Stimulated activated CD4-positive, alpha-beta T cell treated with anti-CD3 and anti-CD28 coated beads, Interleukin-1b, Interleukin-23, amount 100 ng/mL, for 1 hour (primary cell): ENCODE measurements at places on chromosomes 3 and 15.

DNA sequence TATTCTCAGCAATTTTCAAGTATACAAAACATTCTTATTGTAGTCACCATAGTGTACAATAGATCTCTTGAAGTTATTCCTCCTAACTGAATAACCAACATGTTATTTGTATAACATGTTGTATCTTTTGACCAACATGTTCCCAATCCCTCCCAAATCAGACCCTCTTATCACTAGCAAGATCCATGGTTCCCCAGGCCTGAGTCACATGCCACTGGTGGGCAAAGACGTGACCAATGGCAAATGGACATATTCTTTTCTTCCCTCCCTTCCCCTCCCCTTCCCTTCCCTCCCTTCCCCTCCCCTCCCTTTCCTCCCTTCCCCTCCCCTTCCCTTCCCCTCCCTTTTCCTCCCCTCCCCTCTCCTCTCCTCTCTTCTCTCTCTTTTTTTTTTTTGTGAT is 45.4 kb downstream of the AMOTL2 start:
- no peak for DNase-seq

DNA sequence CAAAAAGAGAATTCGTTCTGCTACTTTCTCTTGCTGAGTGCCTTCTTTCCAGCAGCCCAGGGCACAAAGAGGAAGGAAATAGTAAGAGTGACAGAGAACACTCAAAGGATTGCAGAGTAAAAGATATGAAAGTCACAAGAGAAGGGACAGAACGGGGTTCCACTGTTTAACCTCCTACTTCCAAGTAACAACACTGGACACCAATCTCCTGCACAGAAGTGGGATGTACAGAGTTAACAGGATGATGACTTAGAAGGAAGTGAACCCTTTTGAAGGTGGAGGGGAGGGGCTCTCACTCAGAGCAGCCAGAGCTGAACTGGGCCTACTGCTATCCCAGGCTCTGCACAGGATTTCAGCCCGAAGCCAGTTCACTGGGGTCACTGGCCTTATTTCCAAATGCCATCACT is 130.1 kb upstream of the PRICKLE2 start:
- DNase-seq: no peak

- DNase-seq: no peak
Observed at GRCh38 chr15:79314811-79315210, 3.9 kb downstream of the TMED3 start.

DNA sequence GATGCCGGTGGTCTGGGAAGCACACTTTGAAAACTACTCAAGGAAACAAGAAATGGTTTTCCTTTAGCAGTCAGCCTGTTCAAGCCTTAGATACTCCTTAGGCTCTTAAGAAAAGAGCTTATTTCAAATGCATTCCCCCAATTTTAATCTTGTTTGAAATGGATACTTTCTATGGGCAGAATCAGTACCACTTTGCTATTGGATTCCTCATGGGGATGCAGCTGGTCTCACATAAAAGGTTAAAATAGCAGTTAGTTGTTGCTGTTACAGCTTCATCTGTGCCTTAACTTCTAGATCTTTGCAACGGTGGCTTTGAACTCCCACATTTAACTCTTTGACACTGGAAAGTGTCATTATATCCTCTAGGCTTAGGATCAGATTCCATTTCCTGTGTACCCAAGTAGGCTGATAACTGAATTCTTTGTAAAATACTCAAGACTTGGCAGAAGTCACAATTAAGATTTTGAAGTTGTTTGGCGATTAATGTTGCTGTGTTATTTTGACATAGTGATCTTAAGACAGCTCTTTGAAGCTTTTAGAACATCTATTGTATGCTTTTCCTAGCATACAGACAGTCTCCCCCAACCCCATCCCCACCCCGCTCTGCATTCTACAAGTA is 2.2 kb downstream of the THBS1 start:
- no peak for DNase-seq

- DNase-seq: peak; percentile 65
Observed at GRCh38 chr15:78859971-78860719, 12.5 kb upstream of the MORF4L1 start.

GRCh38 chr15:100116416-100117190 is 225.2 kb downstream of the ADAMTS17 start:
- DNase-seq: no peak

- no peak for DNase-seq
Observed at GRCh38 chr3:158789592-158789991, 12.3 kb upstream of the MFSD1 start.

DNA sequence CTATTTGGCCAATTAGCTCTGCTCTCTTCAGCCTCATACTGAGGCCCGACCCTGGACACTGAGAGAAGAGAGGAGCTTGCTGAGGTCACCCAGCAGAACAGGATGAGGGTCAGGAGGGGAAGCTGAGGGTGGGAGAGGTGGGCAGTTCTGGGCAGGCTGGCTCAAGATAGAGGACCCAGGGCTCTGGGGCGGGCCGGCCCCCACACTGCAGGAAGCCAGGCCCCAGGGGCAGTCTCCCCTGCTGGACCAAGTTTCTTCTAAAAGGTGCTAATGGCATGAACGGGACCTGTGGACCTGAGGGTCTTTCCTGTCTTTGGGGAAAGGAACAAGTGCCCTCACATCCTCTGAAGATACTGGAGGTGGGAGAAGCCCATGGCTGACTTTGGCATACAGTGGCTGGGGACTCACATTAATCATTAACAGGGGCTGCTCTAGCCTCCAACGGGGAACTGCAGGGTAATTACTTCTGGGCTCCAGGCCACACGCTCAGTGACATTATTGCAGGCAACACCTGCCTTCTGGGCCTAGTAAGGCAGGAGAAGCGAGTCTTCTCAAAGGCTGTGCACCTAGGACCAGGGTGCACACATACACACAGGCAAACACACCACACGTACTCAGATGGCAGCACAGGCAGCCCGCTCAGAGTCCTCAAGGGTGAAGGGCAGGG is 10.6 kb downstream of the HCN4 start:
- no peak for DNase-seq

GRCh38 chr3:196645897-196646665 is 6.6 kb downstream of the NRROS start:
- DNase-seq: no peak

DNA sequence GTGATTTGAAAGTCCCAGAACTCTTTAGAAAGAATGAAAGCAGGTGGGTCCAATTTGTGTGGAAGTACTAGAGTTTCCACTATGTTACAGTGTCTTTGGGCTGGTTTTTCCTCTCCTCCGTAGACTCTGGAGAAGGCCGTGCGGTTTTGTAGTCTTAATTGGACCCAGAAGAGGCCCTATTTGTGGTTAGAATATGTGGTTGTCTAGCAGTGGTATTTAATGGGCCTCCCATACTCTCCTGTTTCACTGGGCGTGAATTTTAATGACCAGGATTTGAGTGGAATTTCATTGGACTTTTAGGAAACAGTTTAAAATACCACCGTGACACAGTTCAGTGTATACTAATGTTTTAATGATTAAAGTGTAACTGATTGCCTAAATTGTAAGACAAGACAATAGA is 182.3 kb downstream of the BBX start:
- no peak for DNase-seq

DNA sequence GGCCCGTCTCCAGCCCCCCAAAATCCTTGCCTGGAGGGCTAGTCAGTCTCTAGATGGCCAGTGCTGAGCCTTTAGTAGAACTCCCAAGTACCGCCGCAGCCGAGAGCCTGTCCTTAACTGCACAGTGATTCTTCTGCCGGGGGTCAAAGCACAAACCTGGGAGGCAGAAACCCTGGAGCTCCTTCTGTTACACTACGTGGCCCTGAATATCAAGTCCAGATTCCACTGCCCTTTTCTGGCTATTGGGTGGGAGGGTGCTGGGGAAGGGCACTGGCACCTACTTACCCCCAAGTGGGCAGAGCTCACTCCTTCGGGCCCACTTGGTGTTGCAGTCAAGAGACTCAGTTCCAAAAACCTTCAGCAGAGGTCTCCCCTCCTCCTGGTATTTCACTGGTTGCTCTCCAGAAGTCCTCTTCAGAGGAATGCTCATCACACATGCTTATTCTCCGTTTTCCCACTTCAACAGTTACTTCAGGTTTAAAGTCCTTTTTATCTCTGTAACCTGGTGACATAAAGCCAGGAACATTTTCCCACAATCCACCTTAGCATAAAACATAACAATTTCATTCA is 10.8 kb downstream of the PDHB start:
- DNase-seq: no peak

DNA sequence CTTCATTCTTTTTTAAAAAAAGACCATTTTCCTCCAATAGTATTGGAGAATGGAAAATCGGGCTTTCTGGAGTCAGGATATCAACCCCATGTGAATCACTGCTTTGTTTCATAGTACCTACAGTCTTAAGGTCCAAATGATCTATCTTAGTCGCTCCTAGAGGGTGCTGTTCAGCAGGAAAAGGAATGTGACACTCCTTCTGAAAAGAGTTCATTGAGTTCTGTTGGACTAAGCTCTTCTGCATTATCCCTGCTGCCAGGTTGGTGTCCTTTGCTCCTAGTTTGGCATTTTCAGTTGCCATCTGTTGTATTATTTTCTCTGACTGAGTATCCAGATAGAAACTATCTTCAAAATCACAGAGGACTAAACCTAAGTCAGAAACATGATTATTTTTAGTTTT is 57.2 kb downstream of the POLQ start:
- no peak for DNase-seq

- no peak for DNase-seq
Observed at GRCh38 chr15:81789403-81789802, 256.4 kb downstream of the MEX3B start.

DNA sequence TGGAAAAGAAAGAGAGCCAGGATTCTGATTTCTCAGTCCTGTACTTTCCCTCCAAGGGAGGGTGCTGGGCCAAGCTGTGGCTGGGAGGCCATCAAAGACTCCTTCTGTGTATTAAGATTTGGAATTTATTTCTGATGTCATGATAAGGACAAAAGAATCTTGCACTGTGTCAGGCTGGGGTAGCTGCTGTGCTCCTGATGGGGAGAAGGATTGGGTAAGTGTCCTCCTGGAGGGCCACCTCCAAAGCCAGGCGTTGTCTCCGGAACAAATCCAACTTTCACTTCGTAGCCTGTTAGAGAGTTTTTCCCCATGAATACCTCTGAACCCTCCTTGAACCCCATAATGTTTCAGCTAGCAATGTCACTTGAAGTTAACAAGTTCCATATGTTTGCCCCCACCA is 29.9 kb downstream of the CLDN11 start:
- DNase-seq: no peak

- no peak for DNase-seq
Observed at GRCh38 chr3:186440891-186441290, 78.9 kb upstream of the DGKG start.

GRCh38 chr3:112779558-112780480 is 66.8 kb downstream of the CD200R1L start:
- no peak for DNase-seq

- no peak for DNase-seq
Observed at GRCh38 chr15:39499042-39499441, 81.8 kb upstream of the THBS1 start.

DNA sequence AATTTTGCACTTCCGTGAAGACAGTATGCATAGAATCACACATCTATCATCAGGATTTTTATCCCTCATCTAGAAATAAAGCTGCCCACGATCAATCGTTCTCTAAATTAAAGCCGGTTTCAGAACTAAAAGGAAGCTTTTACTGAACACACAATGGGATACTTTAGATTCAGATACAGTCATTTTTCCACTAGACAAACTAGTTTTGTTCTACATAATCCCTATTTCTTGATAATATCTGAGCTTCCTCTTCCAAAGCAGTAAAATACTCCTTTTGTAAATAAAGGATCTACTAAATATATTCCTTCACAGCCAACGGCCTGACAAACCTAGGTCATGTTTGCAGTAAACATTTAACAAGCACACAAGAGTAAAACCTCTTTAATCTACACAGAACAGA is 2.0 kb upstream of the GANC start:
- no peak for DNase-seq

DNA sequence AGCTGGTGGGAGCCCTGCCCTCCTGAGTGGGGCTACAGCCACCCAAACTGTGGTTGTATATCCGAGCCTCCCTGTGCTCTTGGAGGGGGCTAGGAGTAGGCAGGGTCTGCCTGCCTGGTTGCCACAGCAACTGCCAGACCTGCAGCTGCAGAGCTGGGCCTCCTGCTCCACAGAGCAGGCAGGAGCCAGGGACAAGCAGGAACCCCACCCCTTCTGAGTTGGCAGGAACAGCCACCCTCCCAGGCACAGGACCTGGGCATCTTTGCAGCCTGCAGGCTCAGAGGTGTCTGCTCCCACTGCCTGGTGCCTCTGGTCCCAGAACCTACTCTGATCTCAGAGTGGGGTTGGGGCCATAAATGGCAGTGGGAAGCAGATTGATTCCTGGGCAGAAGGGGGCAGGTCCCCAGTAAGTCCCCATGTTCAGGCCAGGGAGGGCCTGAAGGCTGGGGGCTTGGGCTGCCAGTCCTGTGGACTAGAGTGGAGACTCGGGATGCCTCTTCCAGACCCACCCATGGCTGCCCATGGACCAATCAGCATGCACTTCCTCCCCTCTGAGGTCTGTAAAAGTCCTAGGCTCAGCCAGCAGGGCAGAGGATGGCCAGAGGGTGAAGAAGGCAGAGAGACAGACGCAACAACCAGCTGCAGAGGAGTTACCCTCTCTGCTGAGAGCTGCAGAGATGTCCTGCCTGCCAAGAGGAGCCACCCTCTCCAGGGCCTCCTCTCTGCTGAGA is 10.3 kb upstream of the LRRC31 start:
- no peak for DNase-seq

DNA sequence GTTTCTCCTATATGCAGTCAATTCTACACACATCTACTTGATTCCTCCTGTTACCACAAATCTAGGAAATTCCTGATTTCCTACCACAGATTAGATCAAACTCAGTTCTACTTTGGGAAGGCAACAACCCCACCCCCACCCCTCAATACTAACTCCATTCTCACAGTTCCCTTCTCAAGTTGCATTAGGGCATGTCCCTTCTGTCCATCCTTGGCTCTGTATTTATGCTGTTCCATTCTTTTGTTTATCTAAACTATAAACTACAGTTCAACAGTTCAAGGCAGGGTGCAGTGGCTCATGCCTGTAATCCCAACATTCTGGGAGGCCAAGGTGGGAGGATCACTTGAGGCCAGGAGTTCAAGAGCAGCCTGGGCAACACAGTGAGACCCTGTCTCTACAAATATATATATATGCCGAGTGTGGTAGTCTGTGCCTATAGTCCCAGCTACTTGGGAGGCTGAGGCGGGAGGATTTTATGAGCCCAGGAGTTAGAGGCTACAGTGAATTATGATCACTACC is 25.2 kb upstream of the IMPDH2 start:
- no peak for DNase-seq

GRCh38 chr3:11246663-11246970 is 25.6 kb upstream of the ATG7 start:
- DNase-seq: no peak

- DNase-seq: no peak
Observed at GRCh38 chr3:117645561-117646242, 936.1 kb downstream of the TUSC7 start.

DNA sequence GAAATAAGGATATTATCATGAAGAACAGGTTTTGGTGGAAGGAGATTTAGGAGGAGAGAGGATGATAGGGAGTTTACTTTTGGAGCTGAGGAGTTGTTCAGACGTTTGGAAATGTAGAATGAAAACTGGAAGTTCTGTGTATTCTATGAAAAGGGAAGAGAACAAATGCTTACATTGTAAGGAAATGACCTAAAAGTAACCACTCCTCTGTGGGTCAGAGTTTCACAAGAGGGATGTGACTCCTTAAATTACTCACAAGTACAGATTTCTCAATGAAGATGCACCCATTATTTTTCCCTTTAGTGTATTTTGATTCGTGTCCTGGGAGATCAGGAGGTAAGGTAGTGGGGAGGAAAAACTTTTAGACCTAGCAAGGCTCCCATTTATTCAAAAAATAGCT is 4.0 kb downstream of the RNF13 start:
- no peak for DNase-seq

GRCh38 chr15:85044894-85045293 is 63.2 kb downstream of the PDE8A start:
- DNase-seq: no peak
